ENCODE measurements at places on chromosomes 7 and 10.

DNA sequence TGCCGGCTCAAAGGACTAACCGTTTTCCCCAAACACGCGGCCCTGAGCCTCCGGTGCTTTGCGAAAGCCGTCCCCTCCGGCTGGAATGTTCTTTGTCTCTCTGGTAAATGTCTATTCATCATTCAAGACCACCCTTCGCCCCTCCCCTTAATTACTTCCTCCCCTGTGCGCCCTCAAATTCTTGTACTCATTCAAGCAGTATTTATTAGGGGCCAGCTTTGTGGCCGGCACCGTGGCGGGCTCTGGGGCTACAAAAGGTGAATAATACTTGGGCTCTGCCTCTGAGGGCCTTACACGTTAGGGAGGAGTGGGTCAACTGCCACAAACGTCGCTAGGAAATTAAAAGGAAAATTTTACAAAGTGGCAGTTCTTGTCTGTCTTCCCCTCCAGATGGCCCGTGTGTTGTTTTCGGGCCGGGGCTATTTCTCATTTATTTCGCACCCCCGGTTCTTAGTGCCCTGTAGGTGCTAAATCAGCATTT lies 1.5 kb upstream of the MEST start:
- peaks cover 42% of the 10 kb centered on the region for H3K4me1 ChIP-seq
- H3K27ac ChIP-seq: peak overlapping the region; percentile 85
- peaks cover 10% of the 10 kb centered on the region for H3K27me3 ChIP-seq
- peak; percentile 88 for DNase-seq

- no peak overlapping the region for H3K27ac ChIP-seq
- no peak overlapping the region for H3K4me3 ChIP-seq
- no peaks in the 10 kb centered on the region for H3K27me3 ChIP-seq
Measured at GRCh38 chr7:123573341-123573740, 15.7 kb upstream of the NDUFA5 start.

- no peaks in the 10 kb centered on the region for H3K36me3 ChIP-seq
- no peaks in the 10 kb centered on the region for H3K27me3 ChIP-seq
- no peak overlapping the region for H3K27ac ChIP-seq
Measured at GRCh38 chr7:50397971-50398324, 52.2 kb downstream of the FIGNL1 start.

DNA sequence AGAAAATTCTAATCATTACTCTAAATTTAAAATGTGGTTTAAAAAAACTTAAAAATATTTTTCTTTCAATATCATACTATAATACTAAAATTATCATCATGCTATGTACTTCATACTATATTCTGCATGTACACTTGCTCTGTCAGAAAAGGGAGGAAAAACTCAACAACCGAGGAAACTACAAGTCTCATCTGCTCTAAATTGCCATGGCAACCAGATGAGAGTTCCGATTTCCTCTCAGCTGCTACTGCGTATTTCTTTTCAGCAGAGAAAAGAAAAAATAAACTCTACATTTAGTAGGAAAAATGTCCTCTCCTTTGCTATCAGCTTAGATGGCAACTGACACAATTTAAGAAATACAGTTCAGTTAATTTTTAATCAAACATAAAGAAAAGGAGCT lies 178.9 kb downstream of the SRPK2 start:
- no peak overlapping the region for H3K4me3 ChIP-seq
- no peak for DNase-seq
- H3K27ac ChIP-seq: no peak overlapping the region
- H3K27me3 ChIP-seq: no peaks in the 10 kb centered on the region
- peaks cover 7% of the 10 kb centered on the region for H3K4me1 ChIP-seq
- H3K36me3 ChIP-seq: no peaks in the 10 kb centered on the region

GRCh38 chr10:110241407-110241806 lies 34.0 kb downstream of the MXI1 start:
- H3K27ac ChIP-seq: no peak overlapping the region
- no peak for DNase-seq
- peaks cover 32% of the 10 kb centered on the region for H3K4me1 ChIP-seq
- no peaks in the 10 kb centered on the region for H3K36me3 ChIP-seq

DNA sequence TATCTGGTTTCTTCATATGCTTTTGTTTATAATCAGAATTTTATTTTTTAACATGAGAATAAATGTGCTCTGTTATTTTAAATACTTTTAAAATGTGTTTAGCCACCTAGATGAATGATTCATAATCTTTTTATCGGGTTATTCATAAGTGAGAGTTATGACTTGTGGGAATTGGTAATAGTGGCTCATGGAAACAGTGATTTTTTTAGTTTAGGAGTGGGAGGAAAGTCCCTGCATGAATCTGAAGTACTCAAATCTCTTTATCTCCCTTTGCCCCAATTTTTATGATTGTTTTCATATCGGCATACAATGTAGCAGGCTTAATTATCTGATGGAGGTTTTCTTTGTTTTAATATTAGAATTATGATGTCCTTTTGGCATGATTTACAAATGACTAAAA lies 42.9 kb downstream of the TAX1BP1 start:
- H3K4me1 ChIP-seq: peaks cover 13% of the 10 kb centered on the region
- no peak for DNase-seq
- H3K27me3 ChIP-seq: no peaks in the 10 kb centered on the region
- H3K27ac ChIP-seq: no peak overlapping the region
- H3K36me3 ChIP-seq: no peaks in the 10 kb centered on the region

- H3K4me3 ChIP-seq: no peak overlapping the region
- H3K4me1 ChIP-seq: no peaks in the 10 kb centered on the region
- H3K27me3 ChIP-seq: no peaks in the 10 kb centered on the region
- H3K27ac ChIP-seq: no peak overlapping the region
- peaks cover 7% of the 10 kb centered on the region for H3K36me3 ChIP-seq
Measured at GRCh38 chr7:157238087-157238486, 98.7 kb upstream of the DNAJB6 start.

DNA sequence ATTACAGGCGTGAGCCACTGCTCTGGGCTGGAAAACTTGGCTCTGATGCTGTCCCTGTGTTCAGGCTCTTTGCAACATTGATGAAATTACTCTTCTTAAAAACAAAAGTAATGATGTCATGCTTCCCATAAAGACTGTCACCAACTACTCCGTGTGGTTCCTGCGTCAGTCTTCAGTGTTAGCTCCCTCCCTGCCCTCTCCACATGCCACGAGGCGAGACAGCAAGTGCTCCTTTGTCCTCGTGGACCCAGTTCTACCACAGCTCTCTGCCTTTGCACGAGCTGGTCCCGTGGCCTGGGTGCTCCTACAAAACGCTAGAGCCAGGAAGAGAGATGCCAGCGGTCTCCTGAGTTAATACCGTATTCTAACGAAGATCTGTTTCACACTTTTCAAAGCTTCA lies 194.5 kb downstream of the SDK1 start:
- no peaks in the 10 kb centered on the region for H3K27me3 ChIP-seq
- DNase-seq: no peak
- peaks cover 12% of the 10 kb centered on the region for H3K4me1 ChIP-seq

GRCh38 chr10:31401287-31401686 lies 82.3 kb downstream of the ZEB1 start:
- no peaks in the 10 kb centered on the region for H3K36me3 ChIP-seq
- no peak for DNase-seq
- H3K4me3 ChIP-seq: no peak overlapping the region
- no peaks in the 10 kb centered on the region for H3K27me3 ChIP-seq
- H3K4me1 ChIP-seq: no peaks in the 10 kb centered on the region

- no peak overlapping the region for H3K4me3 ChIP-seq
- no peaks in the 10 kb centered on the region for H3K27me3 ChIP-seq
- no peak for DNase-seq
- peaks cover 8% of the 10 kb centered on the region for H3K4me1 ChIP-seq
- no peaks in the 10 kb centered on the region for H3K36me3 ChIP-seq
Measured at GRCh38 chr10:60175441-60175971, 214.2 kb downstream of the ANK3 start.

DNA sequence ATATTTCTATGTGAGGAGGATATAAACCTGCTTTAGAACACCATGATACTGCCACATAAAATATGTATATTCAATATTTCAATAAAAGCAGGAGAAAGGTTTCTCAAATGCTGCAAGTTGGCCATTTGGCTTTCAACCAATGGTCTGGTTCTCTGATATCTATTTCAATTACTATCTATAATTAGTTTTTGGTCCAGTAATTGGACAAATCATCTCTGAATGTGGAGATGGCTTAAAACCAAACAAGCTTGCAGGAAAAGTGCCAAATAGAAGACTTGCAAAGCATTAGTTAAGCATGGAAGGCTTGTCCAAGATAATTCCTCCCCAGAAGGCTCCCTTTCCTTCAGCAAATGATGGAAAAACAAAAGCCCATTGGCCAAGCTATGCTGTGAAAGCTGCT lies 140.1 kb downstream of the CPEB3 start:
- no peak overlapping the region for H3K4me3 ChIP-seq
- H3K27ac ChIP-seq: no peak overlapping the region
- no peaks in the 10 kb centered on the region for H3K36me3 ChIP-seq
- no peaks in the 10 kb centered on the region for H3K4me1 ChIP-seq
- H3K27me3 ChIP-seq: no peaks in the 10 kb centered on the region

GRCh38 chr10:73905256-73906020 lies 5.5 kb upstream of the PLAU start:
- no peak overlapping the region for H3K4me3 ChIP-seq
- DNase-seq: no peak

DNA sequence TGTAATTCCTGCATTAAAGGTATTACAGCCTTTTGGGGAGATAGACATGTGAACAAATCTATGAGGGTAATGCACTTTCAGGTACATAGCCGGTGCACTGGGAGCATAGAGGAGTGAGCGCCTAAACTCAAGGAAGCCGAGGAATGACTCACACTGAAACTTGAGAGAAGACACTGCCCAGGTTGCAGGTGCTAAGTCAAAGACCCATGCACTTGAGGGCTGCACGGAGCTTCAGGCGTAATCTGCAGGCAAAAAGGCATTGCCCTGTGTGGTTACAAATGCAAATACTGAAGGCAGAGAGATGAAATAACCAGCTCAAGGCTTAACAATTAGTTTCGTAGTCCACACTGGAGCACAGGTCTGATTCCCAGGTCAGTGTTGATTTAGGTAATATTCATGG lies 51.0 kb upstream of the OSBPL3 start:
- H3K36me3 ChIP-seq: no peaks in the 10 kb centered on the region
- peaks cover 15% of the 10 kb centered on the region for H3K4me1 ChIP-seq
- DNase-seq: no peak

- no peak overlapping the region for H3K27ac ChIP-seq
- H3K27me3 ChIP-seq: no peaks in the 10 kb centered on the region
- no peaks in the 10 kb centered on the region for H3K36me3 ChIP-seq
- no peak for DNase-seq
- no peaks in the 10 kb centered on the region for H3K4me1 ChIP-seq
Measured at GRCh38 chr10:83332690-83333089, 806.6 kb upstream of the GHITM start.

DNA sequence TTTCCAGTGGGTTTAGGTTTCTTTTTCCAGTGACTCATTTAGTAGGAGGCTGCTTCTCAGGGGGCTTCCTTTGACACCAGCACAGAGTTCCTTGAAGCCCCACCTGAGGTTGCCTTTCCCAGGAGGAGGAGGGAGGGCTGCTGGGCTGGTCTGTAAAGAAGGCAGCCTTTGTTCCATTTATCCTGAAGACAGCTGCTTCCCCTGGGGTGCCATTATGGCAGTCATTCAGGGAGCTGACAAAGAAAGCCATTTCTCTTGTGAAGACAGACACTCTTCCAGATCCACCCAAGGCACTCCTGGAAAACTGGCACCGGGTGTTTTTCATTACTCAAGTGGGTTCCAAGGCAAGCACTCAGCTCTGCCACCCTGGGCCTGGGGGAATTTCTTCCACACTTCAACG lies 54.0 kb downstream of the MTURN start:
- no peaks in the 10 kb centered on the region for H3K36me3 ChIP-seq
- H3K27ac ChIP-seq: no peak overlapping the region
- no peak for DNase-seq
- H3K4me3 ChIP-seq: no peak overlapping the region
- no peaks in the 10 kb centered on the region for H3K4me1 ChIP-seq
- H3K27me3 ChIP-seq: no peaks in the 10 kb centered on the region

DNA sequence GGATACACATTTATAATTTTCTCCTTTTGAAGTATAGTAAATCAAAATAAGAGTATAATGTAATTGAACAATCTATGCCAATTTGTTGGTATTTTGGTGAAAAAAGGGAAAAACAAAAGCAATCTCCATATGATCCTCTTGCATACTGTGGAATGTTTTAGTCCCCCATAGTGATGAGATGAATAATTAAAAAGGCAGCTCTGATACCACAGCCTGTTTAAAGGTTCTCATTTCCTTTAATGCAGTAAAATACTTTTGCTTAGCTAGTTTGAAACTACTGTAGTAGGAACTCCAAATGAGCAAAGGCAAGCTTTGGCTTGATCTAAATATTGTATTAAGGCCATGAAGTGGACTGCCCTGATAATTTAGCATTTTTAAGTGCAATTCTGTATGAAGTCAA lies 77.6 kb downstream of the VTI1A start:
- H3K27me3 ChIP-seq: no peaks in the 10 kb centered on the region
- no peak overlapping the region for H3K4me3 ChIP-seq
- peaks cover 7% of the 10 kb centered on the region for H3K4me1 ChIP-seq
- no peak for DNase-seq

GRCh38 chr7:30493228-30493627 lies 11.4 kb downstream of the GGCT start:
- no peak overlapping the region for H3K4me3 ChIP-seq
- no peaks in the 10 kb centered on the region for H3K4me1 ChIP-seq
- DNase-seq: no peak
- no peak overlapping the region for H3K27ac ChIP-seq
- H3K36me3 ChIP-seq: peaks cover 11% of the 10 kb centered on the region

DNA sequence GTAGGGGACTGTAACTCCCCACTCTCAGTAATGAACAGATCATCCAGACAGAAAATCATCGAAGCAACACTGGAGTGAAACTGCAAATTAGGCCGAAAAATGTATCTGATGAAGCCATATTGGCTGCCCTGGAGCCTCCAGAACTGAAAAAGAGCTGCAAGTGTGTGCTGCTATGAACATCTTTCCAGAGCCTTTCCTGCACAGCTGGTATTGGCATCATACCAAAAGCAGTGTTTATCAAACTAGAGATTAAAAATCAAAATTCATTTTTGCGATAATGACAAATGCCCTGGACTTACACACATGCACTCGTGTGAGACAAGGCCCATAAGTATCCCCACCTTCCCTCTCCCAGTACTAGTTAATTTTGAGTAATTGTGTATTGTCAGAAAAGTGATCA lies 6.8 kb upstream of the CLDN12 start:
- H3K4me1 ChIP-seq: no peaks in the 10 kb centered on the region
- no peak overlapping the region for H3K4me3 ChIP-seq
- H3K36me3 ChIP-seq: no peaks in the 10 kb centered on the region
- peaks cover 3% of the 10 kb centered on the region for H3K27me3 ChIP-seq
- no peak overlapping the region for H3K27ac ChIP-seq

- H3K4me3 ChIP-seq: no peak overlapping the region
- H3K27ac ChIP-seq: no peak overlapping the region
- H3K27me3 ChIP-seq: no peaks in the 10 kb centered on the region
- DNase-seq: no peak
- H3K36me3 ChIP-seq: no peaks in the 10 kb centered on the region
Measured at GRCh38 chr7:77887567-77887966, 89.0 kb downstream of the PHTF2 start.

GRCh38 chr10:48243487-48243886 lies 31.0 kb downstream of the FRMPD2 start:
- H3K4me3 ChIP-seq: no peak overlapping the region
- H3K27me3 ChIP-seq: no peaks in the 10 kb centered on the region
- no peaks in the 10 kb centered on the region for H3K36me3 ChIP-seq
